ENCODE measurements at places on chromosomes 6 and 20.
A peak's percentile ranks its signal among the peaks of the same experiment; 100 is the strongest.

DNA sequence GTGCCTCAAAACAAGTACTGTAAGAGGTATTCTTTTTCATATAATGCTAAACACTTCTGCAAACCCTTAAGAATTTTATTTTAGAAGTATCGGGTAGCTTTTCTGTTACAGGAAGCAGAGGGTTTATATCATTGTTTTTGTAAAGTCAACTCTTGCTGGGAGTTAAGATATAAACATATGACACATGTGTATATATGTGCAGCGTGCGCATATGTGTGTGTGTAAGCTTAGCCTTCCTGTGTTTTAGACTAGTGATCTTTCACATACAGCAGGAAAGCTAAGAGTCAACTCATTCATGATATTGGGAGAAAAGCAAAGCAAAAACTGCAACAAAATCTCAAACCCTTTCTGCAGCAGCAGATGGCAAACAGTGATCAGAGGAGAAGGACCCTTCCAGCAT is 102.4 kb downstream of the ARID1B start:
- DNase-seq, result no peak

DNA sequence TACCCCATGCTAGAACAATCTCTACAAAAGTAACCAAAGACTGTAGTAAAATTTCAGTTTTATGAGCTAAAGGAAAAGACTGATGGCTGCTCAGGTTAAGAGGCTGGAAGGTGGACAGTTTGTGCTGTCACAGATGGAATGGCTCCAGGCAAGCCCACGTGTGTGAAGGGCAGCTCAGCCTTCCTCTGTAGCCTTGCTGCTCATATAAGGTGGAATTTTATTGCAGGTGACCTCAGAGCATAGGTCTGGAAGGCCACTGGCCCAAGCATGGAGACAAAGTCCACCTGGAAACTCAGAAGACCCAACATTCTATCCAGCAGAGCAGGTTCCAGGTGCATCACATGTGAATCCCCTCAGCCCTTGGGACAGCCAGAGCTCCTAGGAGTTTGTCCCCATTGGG is 53.6 kb downstream of the KAT14 start:
- DNase-seq, result no peak

DNA sequence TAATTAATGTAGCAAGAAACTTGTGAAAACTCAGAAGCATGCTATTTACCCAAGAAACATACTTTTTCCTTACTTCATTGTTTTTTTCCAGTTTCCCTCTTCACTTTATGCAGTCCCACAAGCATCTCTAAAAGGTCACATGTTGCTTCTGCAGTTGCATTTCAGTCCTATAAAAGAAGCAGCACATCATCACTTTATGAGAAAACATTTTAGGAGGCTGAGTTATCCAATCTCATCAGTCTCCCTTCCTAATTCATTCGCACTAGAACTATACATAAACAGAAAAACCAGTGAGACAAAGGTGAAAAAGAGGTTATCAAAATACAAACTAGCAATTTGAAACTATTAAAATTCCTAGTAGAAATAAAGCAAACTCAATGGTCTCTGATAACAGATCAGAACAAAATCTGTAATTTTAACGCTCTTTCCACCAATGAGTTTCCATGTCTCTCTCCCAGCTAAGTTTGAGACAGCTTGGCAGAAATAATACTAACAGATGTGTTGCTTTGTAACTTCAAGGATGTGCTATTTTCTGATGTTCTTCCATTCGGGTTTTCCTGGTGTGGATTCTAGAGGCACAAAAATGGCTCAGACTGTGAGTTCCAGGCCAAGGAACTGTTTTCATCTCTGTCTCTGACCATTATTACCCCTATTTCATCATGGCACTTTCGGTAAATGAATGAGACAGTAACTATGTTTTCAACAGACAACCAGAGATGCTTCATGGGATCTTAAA is 48.4 kb downstream of the ZHX3 start:
- DNase-seq, result no peak

GRCh38 chr20:64084685-64085152 is 521 bp upstream of the LKAAEAR1 start:
- no peak for DNase-seq

- DNase-seq, result no peak
Observed at GRCh38 chr6:30590509-30590908, 19.3 kb downstream of the ABCF1 start.

GRCh38 chr6:127514773-127515227 is 4.3 kb downstream of the MTCL3 start:
- DNase-seq, result no peak

DNA sequence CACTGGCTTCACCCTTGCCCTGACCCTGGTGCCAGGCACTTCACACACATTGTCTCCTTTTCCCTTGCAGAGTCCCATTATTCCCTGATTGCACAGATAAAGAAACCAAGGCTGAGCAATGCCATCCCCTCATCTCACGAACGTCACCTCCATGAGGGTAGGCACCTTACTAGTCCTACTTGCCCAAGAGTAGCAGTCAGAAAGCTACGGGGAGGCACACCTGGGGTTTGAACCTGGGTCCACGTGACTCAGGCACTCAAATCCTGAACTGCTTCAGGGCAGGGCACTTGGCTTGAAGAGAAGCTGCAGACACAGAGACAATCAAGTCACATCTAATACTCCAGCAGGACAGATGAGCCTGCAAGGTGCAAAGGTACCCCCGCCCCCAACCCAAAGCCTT is 1.9 kb downstream of the BCAS1 start:
- DNase-seq, result no peak

DNA sequence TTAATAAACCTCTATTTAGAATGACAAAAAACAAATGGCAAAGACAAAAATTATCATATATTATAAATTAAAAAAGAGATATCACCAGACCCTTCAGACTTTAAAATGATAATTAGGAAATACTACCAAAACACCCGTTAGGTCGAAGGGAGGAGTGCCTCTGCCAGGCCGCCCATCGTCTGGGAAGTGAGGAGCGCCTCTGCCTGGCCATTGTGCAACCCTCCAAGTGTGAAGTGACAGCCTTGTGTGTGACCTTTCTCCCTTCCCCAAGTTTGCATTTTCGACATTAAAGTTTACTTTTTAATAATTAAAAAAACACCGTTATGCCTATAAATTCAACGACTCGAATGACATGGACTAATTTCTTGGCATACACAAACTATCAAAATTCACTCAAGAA is 64.5 kb upstream of the TASP1 start:
- DNase-seq, result no peak

DNA sequence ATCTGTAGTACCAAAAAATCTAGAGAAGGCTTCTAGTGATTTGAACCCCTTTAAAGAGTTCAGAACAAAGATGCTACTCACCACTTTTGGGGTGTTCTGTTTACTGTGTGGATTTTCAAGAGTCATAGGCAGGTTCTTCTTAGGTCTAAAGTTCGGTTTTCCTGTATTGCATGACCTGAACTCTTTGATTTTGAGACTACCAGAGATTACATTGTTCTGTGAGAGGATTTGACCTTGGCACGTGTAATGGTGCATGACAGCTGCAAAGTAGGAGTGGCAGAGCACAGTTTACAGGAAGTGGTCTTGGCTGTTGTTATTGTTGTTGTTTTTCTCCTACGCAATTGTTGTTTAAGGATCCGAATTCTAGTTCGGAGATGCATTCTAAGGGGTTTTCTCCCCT is 592.7 kb downstream of the EPHA7 start:
- peak; percentile 34 for DNase-seq

DNA sequence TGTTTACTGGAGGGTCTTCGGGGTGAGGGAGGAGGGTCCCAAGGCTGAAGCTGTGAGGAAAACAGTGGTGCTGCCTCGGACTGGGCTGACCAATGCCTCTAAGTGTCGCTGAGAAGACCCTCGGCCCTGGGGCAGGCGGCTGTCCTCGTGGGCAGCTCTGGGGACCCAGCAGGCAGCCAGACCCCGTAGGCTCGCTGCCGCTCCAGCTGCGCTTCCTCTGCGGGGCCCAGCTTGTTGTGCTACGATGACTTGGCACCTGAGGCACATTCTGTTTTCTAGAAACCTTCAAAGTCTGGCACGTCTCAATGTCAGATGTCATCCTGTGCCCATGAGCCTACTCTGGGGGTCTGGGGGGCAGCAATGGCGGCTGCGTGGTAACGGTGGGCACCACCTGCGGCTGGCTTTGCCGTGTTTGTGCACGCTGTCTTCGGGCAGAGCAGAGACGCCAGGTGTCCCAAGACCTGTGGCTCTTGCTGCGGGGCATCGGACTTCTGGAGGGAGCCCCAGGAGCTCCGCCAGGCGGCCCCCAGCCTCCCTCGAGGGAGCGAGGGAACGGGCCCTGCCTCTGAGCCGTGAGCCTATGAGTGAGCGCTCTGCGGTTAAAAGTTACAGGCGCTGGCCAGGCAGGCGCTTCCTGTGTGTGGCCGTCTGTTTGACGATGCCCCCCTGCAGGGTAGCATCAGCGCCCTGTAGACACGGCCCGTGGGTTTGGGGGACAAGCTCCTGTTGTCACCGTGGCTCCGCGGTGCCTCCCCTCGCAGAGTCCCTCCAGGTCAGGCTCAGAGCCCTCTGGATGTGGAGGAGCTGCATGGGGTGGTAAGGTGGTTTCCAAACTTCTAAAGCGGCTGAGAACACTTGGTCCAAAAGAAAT is 6.8 kb downstream of the SLC17A9 start:
- DNase-seq, result no peak

GRCh38 chr6:27836141-27836782 is 75.9 kb downstream of the OR2B2 start:
- no peak for DNase-seq

GRCh38 chr6:130324657-130325056 is 41.2 kb upstream of the TMEM200A start:
- DNase-seq, result no peak

DNA sequence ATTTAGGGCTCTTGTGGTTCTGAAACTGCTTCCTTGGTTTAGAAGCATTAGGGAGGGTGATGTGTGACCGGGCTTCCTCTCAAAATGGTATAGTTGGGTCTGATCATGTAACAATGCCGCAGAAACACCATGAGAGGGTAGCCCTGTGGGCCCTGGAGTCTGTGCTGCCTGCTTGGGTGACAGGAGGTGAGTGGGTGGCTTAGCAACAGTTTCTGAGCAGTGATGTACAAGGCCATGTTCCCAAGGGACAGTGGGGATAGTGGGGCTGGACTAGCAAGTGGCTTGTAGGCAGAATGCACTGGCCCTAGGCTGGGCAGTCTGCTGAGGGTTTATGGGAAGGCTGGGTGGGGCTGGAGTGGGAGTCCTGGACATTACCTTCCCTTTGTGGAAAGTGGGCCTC is 106.9 kb upstream of the MYL9 start:
- DNase-seq, result no peak

GRCh38 chr6:130282234-130282995 is 59.7 kb upstream of the SAMD3 start:
- peak; percentile 80 for DNase-seq

GRCh38 chr20:24436160-24436559 is 33.3 kb upstream of the SYNDIG1 start:
- no peak for DNase-seq

GRCh38 chr6:30685157-30686008 is 1.1 kb downstream of the PPP1R18 start:
- peak; percentile 42 for DNase-seq

- DNase-seq, result no peak
Observed at GRCh38 chr6:32152769-32153563, 975 bp upstream of the PPT2 start.

DNA sequence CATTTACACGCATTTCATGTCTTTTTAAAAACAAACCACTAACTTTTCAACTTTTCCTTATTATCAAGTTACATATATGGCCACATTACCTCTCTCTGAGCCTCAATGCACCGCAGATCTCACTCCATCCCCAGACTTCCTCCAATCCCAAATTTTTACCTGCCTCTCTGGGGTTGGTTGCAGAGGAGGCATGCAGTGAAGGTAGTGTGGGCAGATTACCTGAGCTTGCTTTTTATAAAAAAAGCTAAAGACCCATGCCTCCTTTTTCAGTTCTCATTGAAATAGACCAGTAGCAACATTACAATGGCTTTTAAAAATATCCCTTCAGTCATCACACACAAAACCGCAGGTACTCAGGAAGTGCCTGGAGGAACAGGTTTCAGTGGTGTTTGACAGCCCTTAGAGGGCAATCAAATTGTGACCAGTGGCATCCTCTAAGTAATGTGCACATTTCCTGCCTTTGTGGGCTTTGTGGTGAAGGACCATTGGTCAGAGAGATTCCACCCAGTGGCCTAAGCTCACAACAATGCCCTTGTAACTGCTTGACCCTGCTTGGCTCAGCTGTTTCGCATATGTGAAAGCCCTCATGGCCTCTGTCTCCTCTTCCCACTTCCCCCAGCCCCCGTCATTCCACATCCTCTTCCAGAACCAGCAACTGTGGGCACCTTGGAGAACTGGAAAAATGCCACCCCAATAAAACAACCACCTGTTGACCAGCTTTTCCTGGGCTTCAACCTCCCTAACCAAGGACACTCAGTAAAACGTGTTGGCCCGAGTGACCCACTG is 30.2 kb upstream of the IL17A start:
- peak; percentile 92 for DNase-seq

DNA sequence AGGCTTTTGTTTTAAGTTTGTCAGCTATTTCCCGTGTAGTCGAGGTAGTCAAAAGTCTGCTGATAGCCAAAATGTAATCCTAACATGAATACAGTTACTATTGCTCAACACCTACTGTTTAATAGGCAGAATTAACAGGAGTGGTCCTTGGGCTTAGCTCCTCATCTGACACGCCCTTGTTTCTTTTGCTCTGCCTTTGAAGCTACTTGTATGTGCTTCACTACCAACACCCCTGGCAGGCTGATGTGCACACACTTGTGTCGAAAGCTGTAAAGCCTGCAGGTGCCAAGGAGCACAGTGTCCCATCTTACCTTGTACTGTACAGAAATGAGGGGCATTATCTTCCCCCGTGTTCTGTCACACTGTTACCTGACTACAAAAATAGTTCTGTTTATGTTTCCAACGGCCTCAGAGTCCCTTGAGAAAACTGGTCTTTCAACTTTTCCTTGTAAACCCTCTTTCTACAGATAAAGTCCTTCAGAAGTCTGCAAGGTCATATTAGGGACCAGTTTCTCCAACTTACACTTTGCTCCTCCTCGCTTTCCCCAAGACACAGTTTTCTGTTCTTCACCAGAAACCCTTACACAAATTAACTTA is 9.3 kb downstream of the SDHAF4 start:
- DNase-seq, result no peak

- no peak for DNase-seq
Observed at GRCh38 chr20:39123185-39123557, 161.0 kb downstream of the DHX35 start.

- no peak for DNase-seq
Observed at GRCh38 chr20:52127309-52127708, 64.3 kb downstream of the ZFP64 start.

- DNase-seq, result no peak
Observed at GRCh38 chr6:166415833-166416347, 33.1 kb upstream of the MPC1 start.

- no peak for DNase-seq
Observed at GRCh38 chr6:151172751-151173150, 67.0 kb upstream of the AKAP12 start.

- DNase-seq, result no peak
Observed at GRCh38 chr20:47572105-47572729, 70.5 kb downstream of the NCOA3 start.

GRCh38 chr20:4677846-4678245 is 43.9 kb upstream of the PRND start:
- no peak for DNase-seq
